GM18507 (cell line): ENCODE measurements at places on chromosomes 7 and 10.

- DNase-seq, result no peak
These were observed 300.5 kb upstream of the SEMA3A start for GRCh38 chr7:84495128-84495527.

DNA sequence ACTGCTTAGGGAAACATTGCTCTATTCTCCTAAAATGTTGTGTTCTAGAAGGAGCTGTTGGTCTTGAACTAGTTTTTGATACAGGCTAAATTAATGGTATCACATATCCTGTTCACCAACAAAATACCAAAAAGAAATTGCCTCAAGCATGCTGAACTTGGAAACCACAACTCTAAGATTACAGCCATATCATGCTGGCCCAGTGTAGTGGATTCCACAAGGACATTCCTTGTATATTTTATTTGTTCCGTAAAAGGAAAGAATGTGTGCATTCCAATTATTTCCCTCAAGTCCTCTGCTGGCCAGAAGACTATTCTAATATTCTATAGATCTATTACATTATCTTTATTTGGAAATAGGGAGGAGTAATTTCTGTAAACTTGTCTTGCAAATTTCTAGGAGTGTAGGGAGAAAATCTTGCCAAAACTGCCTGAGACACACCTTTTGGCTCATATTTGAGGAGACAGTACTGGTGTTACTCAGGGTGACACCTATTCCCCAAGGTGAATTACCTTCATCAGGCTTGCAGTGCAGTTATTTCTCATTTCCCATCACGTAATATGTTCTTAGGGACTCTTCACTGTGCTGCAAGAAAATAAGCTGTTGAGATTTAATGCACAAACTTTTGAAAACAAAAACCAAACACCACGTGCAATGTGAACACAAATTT lies 1.9 kb upstream of the NEBL start:
- no peak for DNase-seq

GRCh38 chr7:1055491-1055955 lies 11.2 kb downstream of the GPR146 start:
- DNase-seq, result no peak

DNA sequence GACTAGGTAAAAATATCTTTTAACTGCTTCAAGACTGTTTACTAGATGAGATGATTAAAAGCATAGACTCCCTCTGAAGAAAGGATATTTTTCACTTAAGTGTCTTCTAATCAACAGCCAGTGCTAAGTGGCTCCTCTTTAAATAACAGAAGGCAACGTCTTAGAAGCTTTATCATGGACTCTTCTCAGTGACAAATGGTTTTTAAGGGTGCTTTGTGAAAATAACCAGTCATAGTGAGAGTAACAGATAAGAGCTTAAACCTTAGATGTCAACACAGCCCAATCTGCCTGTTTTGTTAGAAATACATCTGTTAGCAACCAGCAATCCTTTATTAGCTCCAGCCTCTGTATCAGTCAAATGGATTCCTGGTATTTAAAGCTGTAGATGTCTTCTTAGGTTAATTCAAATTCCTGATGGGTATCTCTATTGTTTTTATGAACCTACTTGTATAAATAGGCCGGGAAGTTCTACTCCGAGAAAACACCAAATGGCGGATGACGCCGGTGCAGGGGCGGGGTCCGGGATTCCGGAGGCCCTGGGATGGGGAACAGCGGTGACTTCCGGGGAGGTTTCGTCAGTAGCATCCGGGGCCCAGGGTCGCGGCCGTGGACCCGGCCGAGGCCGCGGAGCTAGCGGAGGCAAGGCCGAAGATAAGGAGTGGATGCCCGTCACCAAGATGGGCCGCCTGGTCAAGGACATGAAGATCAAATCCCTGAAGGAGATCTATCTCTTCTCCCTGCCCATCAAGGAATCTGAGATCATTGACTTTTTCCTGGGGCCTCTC lies 285.4 kb downstream of the GPR37 start:
- no peak for DNase-seq

DNA sequence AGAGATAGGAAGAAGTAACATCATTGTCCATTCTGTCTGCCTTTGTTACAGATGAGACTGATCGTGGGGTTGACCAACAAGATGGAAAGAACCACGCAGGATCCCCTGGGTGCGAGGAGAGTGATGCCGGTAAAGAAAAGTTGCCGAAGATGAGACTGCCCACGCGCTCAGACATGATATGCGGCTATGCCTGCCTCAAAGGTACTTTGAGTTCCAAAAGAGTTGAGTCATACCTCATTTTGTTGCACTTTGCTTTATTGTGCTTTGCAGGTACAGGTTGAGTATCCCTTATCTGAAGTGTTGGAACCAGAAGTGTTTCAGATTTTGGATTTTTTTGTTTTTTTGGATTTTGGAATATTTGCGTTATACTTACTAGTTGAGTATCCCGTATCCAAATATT lies 12.2 kb upstream of the CLCN1 start:
- DNase-seq, result no peak
